Pons (tissue), 1 donor: ENCODE measurements at places on chromosomes 3 and 15.
A peak's percentile ranks its signal among the peaks of the same experiment; 100 is the strongest.

DNA sequence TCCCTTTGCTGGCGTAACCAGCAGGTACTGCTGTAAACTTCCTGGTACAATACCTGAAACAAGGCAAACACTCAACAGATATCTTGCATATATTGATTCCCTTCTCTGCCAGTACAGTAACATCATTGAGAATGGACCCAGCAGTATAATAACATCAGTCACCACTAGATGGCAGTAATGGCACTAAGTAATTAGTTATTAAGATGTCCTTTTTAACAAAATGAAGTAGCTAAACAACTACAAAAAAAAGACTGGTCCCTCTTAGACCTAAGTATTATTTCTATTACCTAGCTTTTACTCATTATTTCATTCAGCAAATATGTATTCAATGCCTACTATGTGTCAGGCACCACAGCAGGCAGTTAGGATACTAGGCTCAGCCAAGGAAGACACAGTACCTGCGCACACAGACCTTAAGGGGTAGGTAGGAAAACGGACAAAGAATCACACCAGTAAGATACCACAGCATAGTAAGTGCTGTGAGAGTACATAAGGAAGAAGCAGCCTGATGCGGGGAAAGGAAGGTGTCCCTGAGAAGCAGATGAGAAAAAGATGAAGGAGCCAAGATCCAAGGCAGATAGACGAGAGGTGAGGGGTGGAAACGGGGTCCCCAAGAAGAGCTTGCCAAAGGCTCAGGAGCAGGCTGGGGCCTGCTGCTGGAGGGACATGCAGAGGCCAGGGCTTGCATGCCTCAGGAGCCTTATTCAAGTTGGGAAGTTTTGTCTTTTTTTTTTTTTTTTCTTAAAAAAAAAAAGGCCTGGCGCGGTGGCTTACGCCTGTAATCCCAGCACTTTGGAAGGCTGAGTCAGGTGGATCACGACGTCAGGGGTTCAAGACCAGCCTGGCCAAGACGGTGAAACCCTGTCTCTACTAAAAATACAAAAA is 102.7 kb upstream of the CHD2 start:
- peak; percentile 90 for DNase-seq

GRCh38 chr15:77243716-77244401 is 172.9 kb upstream of the TSPAN3 start:
- no peak for DNase-seq

DNA sequence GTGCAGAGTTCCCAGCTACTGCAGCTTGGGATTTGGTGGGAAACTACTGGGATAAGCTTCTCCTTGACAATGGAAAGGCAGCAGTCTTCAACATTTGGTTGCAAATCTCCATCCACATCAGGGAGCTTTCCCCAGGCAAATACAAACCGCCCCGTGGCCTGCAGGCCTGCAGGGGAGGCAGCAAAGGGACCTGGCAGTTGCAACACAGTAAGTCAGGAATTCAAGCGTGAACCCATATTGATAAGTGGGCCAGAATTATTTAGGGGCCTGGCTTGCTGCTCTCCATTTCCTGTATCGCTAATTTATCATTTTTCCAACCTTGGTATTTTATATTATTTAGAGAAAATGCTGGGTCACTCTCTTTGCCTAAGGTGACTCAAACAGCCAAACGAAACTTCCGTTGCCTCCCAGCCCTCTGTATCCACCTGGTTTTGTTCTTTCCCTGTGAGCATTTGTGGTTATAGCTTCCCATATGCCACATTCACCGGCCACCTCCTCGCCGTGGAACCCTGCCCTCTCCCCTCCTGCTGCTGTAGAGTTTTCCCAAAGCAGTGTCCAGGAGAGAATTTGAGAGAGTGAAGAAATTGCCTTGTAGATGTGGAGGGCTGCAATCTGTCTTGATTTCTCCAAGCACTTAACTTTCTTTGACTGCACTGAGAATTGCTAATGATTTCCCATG is 34.8 kb downstream of the B3GALNT1 start:
- no peak for DNase-seq

GRCh38 chr3:187996609-187997008 is 157.3 kb upstream of the LPP start:
- no peak for DNase-seq

- no peak for DNase-seq
These were observed 152.6 kb upstream of the PLSCR5 start for GRCh38 chr3:146757759-146758158.

DNA sequence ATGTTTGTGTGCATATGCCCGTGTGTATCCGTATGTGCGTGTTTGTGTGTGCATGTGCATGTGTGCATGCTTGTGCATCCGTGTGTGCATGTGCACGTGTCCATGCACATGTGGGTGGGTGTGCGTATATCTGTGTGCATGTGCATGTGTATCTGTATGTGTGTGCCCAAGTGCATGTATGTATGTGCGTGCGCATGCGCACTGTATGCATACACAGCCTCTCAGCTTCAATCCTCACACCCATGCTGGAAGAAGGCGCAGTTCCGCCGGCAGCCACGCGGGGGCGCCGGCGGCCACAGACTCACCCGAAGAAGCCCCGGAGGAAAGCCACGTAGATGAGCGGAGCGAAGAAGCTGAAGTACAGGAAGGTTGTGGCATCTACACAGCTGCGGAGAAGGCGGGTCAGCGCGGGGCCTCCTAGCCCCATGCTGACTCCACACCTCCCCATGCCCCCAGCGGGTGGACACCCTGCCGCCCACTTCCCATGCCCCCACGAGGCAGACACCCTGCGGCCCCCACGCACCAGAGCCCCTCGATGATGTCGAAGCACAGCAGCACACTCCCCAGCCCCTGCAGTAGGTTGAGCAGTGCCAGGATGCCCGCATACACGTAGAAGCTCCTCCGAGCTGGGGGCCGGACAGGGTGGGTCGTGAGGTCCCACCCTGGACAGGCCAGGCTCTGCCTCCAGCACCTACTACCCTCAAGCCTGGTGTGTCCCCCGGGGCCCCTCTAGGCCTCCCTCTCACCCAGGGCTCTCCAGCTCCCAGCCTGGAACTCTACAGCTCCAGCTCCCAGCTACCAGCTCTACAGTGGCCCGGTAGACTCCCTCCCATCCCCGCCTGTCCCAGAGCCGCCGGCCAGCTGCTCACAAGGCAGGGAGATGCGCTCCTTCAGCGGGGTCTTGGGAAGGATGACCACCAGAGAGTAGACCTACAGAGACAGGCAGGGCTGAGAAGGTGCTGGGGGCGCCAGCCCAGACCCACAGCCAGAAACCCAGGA is 15.4 kb downstream of the TPRA1 start:
- peak; percentile 90 for DNase-seq

DNA sequence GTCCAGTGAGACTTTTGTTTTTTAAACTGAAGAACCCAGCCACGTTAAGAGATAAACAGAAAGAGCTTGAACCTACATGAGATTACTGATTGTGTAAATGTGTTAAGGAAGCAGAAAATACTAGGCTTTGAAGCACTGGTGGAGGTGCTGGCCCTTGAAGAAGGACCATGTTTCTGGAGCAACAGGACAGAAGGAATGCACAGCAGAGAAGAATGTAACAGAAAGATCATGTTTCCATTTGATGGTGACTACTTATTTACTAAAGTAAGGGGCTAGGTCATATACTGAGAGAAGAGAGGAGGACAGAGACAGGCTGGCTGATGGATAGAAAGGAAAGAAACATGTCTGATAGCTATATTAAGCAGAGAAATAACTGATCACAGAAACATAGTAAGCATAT is 88.8 kb downstream of the CLASP2 start:
- DNase-seq, result no peak

GRCh38 chr15:91887921-91888373 is 34.4 kb downstream of the SLCO3A1 start:
- DNase-seq, result peak; percentile 90

GRCh38 chr15:69163141-69163669 is 2.8 kb downstream of the GLCE start:
- no peak for DNase-seq

GRCh38 chr3:4492208-4493013 is 737 bp upstream of the ITPR1 start:
- DNase-seq, result peak; percentile 28

DNA sequence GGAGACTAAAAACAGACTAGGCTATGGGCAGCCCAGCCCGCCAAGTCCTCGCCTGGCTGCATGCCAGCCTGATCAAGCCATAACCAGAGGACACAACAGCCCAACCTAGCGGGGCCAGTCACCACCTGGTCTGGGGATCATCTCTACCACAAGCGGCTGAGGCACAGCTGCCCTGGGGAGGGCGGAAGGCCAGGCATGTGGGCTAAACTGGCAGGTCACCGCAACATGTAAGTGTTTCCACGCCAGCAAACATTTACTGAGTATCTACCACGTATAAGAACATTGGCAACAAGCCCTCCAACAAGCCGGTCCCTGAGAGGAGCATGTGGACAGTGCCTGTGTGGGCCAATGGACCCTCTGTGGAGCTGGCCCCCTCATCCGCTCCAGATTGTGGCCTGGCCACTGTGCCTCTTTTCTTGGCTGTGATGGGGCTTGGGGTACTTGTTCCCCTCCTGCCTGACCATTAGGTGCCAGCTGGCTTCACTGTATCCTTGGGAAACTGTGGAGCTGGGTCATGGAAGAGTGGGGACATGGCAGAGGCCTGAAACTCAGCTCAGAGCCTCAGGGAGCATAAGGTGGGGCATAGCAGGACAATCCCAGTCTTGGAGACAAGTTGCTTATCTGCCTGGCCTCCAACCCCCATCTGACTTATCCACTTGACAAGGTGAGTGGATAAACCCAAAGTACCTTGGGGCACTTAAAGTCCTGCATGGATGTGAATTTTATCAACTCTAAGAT is 9.0 kb downstream of the UBXN7 start:
- DNase-seq, result peak; percentile 35

GRCh38 chr3:111807826-111808225 is 51.2 kb upstream of the PHLDB2 start:
- no peak for DNase-seq

- no peak for DNase-seq
These were observed 26.8 kb downstream of the GALK2 start for GRCh38 chr15:49196856-49197255.

GRCh38 chr3:141407825-141408224 is 39.5 kb downstream of the ZBTB38 start:
- DNase-seq, result no peak

GRCh38 chr3:49133226-49133951 is 539 bp upstream of the LAMB2 start:
- DNase-seq, result peak; percentile 59

- peak; percentile 9 for DNase-seq
These were observed 76.7 kb downstream of the AAGAB start for GRCh38 chr15:67177752-67178151.

DNA sequence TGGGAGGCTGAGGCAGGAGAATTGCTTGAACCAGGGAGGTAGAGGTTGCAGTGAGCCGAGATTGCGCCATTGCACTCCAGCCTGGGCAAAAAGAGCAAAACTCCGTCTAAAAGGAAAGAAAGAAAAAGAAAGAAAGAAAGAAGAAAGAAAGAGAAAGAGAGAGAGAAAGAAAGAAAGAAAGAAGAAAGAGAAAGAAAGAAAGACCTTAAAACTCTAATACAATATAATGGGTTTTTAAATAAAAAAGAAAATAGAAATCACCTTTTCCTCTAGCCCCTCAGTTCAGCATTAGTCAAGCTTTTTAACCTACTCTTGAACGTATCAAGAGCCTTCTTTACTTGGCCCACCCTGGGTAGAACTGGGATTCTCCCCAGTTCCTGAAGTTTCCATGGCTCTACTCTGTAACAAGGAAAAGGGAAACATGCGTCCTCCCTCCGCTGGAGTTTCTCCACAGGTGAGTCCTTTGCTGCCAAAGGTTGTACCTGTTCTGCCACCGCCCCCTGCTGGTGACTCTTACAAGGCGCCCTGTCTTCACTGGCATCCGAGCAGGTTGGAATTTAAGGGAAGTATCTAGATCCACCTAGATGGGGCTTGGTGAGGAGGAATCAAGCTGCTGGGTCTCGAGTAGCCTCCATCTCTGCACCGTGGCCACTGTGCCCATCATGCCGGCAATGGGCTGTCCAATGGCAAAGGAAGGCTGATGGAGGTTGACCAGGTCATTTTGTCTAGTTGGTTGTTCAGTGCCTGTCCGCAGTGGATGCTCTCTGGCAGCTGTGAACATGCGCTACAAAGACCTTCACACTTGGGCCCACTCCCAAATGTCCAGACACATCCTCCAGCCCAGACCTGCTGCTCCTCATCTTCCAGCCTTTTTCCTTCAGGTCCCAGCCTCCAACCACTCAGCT is 20.6 kb upstream of the EPHB3 start:
- DNase-seq, result peak; percentile 50

- DNase-seq, result no peak
These were observed 92.3 kb upstream of the THRB start for GRCh38 chr3:24586920-24587319.

DNA sequence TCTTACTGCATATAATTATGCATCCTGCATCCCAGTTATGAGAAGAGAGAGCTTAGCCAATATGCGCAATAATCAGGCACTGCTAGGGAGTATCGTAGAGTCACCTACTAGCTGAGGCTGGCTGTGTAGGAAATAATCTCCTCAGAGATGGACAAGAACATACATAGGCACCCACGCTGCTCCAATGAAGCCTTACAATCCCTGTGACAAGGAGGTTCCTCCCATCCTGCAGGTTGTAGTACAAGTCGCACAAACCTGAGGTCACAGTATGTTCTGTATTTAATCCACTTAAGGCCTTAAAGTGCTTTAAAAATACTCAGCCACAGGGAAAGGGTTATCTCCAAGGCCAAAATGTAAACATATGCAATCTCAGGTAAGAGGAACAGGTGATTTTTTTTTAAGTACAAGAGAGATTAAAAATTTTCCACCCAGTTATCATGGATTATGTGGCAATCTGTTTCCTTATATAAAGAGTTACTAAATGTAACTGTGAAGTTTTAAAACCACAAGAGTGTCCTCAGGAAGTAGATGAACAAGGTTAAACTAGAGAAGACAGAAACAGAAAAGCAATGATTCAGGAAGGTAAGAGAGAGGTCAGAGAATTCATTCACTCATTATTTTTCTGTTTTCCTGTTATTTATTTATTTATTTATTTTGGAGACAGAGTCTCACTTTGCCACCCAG is 7.5 kb upstream of the COLQ start:
- no peak for DNase-seq

DNA sequence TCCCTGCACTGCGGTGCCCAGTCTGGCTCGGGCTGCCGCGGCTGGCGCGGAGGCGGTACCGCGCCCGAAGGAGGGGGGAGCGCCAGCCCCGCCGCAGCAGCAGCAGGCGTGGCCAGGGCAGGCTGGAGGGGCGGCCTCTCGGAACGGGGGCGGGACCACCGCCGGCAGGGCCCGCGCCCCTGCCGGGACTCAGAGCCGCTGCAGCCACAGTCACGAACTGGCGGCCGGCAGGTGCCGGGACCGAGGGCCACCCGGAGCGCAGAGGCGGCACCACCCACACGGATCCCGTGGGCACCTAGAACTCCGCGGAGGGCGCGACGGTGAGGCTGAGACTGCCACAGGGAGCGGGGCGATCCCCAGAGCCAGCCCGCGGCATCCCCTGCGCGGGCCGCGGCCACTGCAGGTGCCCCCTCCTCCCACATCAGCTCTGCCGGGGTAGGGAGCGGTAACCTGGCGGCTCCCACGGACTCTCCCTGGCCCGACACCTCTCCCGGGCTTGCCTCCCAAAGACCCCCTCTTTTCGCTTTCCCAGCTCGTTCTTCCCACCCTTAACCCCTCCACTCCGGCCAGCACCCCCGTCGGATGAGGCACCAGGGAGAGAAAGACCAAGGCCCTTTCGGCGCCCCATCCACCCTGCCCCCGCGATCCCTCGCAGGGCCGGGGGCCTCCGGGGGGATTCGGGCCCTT is at the start of gene VWA5B2:
Gene VWA5B2, plus strand, starts transcription at position 192 of the 687 bp plus-strand sequence. CDS start 944 bp downstream, outside the sequence.
- no peak for DNase-seq

GRCh38 chr3:133227813-133228212 is 172.0 kb upstream of the BFSP2 start:
- DNase-seq, result no peak

- DNase-seq, result no peak
These were observed 2.4 kb upstream of the VIPR1 start for GRCh38 chr3:42500091-42500490.
